Activated T-cell treated with anti-CD3 and anti-CD28 coated beads for 48 hours (primary cell): ENCODE measurements at places on chromosomes 3 and 15.
A peak's percentile ranks its signal among the peaks of the same experiment; 100 is the strongest.

DNA sequence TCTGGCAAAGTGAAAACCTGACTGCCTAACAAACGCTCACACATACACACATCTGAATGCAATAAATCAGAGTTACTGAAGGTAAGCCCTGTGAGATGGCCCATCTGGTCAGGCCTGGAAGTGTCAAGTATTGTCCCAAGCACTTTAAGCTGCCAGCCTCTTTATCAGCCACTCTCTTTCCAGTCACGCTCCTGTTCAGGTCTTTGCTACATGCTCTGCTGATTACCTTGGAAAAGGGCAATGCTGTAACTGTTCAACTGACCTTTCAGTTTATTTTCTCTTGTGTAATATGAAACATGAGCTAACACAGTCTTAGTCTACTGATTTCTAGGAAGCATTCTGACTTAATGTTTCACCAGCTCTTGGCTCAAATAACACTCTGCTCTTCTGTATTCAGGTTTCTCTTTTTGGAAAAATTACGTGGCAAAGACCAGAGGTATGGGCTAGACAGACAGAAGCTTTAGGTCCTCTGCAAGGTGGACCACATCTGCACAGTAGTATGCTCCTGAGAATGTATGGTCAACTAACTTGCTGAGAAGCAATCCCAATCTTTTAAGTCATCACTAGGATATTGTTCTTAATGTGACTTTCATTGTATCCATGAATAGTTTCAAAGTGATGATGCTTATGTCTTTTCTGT, 44.5 kb downstream of the GBE1 start:
- no peak for DNase-seq

- DNase-seq, result no peak
Observed at GRCh38 chr3:127905556-127905955, 9.5 kb upstream of the KBTBD12 start.

DNA sequence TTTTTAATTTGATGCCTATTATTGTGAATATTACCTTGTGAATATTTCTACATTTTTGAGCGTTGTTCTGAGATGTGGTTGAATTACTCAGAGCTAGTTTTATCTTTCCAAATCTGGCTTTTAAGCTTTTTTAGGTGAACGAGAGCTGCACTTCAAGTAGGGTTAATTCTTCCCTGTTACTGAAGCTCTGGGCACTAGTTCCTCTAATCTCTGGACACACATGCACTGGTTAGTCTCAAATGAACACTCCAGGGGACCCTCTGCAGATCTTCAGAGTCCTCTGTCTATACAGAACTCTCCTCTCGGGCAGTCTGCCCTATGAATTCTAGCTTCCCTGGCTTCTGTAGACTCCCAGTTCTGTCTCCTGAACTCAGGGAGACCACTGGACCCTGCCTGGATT, 237.5 kb upstream of the TBC1D5 start:
- DNase-seq, result no peak

- peak; percentile 26 for DNase-seq
Observed at GRCh38 chr3:142929109-142929508, 34.4 kb downstream of the PAQR9 start.

DNA sequence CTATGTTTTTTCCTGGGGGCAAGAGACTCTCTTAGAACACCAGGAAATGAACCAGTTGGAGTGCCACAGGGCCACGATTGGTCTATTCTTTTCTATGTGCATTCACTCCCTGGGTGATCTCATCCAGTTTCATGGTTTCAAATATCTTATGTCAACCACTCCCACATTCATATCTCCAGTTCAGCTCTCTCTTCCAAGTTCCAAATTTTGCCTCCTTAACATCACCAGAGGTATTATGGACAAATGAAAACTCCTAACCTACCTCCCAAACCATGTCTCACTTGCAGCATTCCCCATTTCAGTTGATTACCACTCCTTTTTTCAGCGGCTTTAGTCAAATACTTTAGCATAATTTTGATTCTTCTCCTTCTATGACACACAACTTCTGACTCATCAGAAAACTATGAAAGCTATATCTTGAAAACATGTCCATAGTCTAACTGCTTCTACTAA, 203.1 kb upstream of the SEMA6D start:
- no peak for DNase-seq

- DNase-seq, result no peak
Observed at GRCh38 chr3:162007722-162008121, 511.1 kb downstream of the OTOL1 start.

DNA sequence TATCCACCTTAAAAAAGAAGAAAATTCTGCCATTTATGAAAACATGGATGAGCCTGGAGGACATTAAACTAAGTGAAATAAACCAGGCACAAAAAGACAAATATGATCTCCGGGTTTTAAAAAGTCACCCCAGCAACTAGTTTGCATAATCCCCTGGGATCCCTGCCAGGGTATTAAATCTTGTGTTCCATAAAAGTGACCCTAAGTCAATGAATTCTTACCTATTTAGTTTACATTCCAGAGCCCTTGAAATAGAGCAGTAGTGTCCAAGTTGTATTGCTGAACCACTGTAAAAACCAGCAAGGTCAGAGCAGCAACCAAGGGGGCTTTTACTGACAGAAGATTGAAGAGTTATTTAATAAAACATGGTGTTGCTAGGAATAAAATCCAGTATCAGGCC, 716.8 kb upstream of the BCHE start:
- DNase-seq, result no peak
